ENCODE measurements at places on chromosomes 11 and 22.

- no peak for DNase-seq
Observed at GRCh38 chr11:57224537-57224936, 12.5 kb downstream of the APLNR start.

- DNase-seq = no peak
Observed at GRCh38 chr22:49962751-49963646, 2.4 kb downstream of the PIM3 start.

GRCh38 chr11:130599073-130599654, 150.7 kb downstream of the ADAMTS15 start:
- peak; percentile 26 for DNase-seq

GRCh38 chr11:74412321-74412720, 14.1 kb upstream of the PGM2L1 start:
- no peak for DNase-seq

GRCh38 chr11:46055371-46055770, 65.9 kb downstream of the PHF21A start:
- DNase-seq = peak; percentile 50

Measured in astrocyte of the spinal cord (primary cell).